ENCODE measurements at places on chromosomes 11 and 22.

DNA sequence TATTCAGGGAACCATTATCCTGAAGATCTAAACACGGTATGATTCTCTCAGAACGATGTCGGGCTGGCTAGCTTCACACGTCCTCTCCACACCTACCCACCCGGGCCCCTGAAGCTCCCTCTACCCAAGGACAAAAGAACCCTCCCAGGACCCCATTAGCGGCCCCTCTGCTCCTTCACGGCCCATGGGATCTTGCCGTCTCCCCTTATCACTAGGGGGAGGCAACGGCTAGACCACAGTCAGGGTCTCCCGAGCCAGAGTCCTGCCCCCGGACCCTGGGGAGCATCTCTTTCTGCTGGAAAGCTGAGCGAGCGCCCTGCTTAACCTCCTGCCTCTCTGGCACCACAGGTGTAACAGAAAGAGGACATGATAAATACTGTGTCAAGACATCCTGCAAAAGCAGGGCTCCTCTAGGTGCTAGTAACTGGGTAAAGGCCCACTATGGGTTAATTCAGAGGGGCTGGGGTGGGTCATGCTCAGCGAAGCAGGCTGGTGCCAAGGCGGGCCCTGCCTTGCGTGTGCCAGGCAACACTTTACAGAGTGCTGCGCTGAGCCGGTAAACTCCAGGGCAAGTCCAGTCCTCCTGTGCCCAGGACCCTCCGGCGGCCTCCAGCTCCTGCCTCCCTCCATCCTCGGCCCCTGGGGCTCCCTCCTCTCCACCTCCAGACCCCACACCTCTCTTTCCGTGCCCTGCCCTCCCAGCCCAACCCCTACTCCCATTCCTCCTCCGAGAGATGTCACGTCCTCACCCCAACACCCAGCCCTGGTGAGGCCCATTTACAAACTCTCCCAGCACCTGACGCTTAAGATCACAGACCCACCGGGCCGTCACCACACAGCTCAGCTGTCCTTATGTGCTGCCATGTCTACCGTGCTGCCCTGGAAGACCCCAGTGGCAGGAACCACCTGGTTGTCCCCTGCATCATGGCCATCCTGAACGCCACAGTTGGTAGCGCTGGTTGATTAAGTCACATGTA lies 3.0 kb downstream of the TOLLIP start:
- no peak for DNase-seq

GRCh38 chr11:61791737-61792309 lies 576 bp downstream of the TMEM258 start:
- DNase-seq: no peak

DNA sequence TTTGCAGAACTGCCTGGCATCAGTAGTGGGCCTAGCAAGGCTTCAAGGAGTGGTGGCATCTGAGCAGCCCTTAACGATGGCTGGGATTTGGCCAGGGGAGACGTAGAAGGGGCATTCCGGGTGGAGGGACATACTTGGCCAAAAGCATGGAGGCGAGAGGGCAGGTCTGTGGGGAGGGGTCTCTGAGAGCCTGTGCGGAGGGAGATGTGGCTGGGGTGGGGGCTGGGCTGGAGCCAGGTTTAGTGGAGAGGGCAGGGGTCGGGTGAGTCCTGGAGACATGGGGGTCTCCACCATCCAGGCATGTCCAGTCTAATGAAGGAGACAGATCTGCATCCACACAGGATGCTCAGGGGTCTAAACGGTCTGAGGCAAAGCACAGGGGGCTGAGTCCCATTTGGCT lies 34.4 kb upstream of the WNT11 start:
- no peak for DNase-seq

GRCh38 chr11:64275031-64275800 lies 9.2 kb downstream of the BAD start:
- no peak for DNase-seq

- no peak for DNase-seq
Measured at GRCh38 chr22:24140357-24140756, 40.9 kb upstream of the SUSD2 start.

DNA sequence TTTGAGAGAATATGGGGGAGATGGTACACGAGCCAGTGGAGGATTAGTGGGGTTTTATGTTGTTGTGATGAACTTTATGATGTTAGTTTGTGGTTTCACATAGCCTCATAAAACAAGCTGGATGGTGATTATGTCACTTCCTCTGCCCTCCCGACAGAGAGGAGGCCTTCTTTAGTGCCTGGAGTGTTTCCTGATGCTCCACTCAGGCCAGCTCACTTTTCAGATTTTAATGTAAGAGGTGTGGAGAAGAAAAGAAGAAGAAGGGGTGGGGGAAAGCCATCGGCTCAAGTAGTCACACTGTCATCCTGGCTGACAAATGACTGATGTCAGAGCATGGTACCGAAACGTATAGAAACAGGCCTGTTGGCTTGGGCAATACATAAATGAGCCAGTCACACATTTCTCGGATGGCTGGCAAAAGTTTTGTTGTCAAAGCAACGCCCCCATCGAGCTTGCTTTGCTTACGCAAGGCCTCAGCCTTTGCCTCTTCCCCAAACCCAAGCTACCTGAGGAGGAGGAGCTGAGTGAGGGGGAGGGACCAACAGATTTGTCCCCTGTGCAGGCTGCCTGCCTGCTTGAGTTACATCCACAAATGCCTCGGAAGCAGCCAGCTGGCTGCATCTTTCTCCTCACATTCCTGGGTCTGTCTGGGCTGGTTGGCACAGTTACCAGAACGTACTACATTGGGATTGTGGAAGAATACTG lies at the start of gene HEPHL1:
Gene HEPHL1 (plus strand): TSS at position 578 of the 705 bp plus-strand sequence. CDS start 15 bp downstream, at position 593.
- DNase-seq: no peak

- no peak for DNase-seq
Measured at GRCh38 chr11:13535819-13536218, 40.0 kb upstream of the PTH start.

DNA sequence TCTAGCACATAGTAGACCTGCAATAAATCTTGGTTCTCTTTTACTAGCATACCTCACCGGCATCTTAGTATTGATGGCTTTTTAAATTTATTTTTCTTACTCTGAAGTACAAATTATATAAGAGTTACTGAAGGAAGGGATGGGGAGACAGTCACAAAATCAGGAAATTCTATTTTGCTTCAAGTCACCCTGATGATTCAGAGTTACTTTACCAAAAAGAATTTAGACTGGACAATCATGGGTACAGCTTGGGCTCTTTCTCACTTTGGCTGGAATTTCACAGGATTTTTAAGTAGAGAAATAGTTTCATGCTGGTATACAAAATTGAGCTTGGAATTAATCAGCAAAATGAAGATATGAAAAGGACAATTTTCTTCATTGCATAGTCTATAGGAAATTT lies 919.2 kb downstream of the METTL15 start:
- no peak for DNase-seq

GRCh38 chr11:3840004-3840869 lies 522 bp downstream of the RHOG start:
- peak; percentile 52 for DNase-seq

- no peak for DNase-seq
Measured at GRCh38 chr11:84526250-84526649, 1100.9 kb downstream of the DLG2 start.

DNA sequence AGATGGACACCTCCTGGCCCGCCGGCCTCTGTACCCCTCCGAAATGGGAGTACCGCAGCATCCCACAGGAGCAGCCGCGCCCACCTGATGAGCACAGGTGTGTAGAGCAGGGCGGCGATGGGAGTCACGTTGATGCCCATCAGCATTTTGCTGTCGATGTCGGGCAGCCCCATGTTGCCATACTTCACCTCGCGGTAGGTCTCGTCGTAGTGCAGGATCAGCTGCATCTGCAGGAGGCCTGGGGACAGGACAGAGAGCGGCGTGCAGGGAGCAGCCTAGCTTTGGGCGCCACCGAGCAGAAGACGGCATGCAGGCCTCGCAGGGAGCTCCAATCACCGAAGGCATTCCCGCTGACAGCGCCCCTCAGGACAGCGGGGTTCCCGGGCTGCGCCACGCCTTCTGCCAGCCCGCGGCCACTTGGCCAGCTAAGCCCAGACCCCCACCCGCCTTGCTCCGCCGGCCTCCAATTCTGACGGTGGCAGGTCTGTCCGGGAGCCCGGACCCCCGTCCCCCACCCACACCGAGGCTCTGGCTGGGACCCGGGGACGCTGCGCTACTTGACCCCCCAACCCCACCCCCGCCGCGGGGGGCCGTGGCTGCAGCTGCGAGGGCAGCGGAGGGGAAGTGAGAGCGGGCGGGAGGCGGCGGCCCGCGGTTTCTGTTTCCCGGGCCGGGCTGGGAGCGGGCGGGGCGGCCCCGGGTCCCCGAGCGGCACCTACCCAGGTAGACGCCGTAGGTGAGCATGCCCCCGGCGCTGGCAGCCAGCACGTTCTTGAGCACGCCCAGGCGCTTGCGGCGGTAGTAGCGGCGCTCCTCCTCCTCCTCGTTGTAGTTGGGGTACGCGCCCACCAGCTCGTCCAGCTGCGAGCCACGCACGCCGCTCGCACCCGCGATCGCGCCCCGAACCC lies 705 bp downstream of the UNC93B1 start:
- DNase-seq: no peak

DNA sequence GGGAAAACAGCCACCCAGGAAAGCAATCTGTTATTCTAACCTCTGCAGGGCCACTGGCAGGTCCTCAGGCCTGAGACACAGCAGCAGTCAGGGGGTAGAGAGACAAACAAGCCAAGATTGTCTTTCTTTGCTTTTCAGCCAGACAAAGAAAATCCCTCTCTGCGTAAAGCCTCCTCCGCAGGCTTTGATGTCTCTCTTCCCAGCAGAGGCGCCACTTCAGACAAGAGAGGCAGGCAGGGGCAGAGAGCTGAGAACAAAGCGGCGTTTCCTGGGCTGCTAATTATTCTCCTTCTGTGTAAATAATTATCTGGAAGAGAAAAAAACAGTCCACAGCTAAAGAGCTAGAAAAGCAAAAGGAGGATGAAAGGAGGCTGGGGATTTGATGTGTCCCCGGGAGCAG lies 102.7 kb upstream of the SEZ6L start:
- DNase-seq: no peak

DNA sequence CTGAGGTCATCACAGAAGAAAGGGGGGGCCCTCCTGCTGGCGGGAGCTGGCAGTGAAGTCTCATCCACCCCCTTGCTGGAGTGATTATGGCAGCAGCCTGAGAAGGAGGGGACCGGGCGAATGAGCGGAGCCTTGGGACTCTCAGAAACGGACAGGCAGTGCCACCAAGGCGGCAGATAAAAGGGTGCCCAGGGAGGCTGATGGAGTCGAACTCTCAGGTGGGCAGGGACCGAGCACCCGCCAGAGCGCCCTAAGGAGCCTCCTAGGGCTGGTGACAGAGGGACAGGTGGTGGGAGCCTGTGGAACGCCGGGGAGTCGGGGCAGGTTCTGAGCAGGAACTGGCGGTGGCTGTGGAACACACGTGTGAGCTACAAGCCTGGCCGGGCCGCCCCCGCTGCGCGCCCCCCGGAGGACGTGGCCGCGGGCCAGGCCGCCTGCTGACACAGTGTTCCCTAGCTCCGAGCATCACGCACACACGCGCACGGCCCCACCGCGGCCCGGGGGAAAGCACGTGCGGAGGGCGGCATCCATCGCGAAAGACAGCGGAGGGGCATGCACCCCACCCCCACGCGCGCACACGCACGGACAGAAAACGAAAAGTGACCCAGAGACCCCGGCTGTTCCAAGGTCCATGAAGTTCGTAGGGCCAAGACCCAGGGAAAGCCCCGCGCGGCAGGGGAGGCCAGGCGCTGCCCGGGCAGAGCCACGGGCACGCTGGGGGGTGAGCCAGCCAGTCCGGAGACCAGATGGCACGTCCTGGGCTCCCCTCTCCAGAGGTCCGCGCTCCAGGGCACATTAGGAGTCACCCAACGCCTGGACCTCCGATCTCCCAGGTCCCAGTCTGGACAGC lies 1.0 kb downstream of the VWCE start:
- peak; percentile 63 for DNase-seq

DNA sequence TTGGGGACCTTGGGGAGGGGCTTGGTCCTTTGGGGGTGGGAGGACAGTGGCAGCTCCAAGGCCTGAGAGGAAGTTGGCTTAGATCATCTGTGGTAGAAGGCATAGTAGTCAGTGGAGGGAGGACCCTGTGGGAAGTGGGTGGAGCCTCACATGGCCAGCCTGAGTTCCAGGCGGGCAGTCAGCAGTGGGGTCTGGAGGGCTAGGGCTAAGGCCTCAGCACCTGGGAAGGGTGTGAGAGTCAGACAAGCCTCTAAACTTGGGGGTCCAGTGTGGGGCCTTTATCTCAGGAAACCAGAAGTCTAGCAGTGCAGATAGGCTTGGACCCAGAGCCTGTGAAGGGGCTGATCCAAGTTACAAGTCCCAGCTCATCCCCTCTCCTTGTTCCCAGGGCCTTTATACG lies 4.0 kb downstream of the NLRX1 start:
- DNase-seq: no peak

DNA sequence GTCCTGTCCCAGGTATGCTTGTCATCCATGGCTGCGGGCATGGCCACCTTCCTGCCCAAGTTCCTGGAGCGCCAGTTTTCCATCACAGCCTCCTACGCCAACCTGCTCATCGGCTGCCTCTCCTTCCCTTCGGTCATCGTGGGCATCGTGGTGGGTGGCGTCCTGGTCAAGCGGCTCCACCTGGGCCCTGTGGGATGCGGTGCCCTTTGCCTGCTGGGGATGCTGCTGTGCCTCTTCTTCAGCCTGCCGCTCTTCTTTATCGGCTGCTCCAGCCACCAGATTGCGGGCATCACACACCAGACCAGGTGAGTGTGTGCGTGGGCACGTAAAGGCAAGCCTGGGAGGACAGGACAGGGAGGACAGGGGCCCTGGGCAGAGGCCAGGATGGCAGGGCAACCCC lies 42.4 kb downstream of the SLCO2B1 start:
- DNase-seq: peak; percentile 43

- DNase-seq: no peak
Measured at GRCh38 chr11:41456269-41456668, 3.2 kb downstream of the LRRC4C start.

DNA sequence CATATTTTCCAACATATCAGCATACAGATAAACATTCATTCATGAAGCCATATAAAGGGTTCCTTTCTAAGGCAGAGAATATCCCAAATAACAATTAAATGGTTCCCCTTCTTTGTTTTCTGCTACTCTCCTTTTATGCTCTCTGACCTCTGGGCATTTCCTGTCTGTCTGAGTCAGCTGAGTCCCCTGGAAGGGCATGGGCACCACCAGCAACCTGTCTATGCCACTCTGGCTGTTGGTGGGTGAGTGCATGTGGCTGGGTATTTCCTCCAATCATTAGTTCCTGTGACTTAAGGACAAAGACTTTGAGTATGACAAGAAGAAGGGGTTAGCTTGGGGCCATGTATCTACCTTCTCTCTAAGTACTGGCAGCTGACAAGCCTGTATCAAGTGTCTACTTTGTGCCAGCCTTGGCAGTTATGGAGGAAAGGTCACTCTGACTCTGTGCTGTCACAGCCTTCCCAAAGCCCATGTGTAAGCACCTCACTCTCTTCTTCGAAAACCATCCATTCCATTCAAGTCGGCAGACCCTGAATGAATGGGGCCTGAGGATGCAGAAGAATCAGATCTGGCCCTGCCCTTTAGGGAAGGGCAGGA lies 86.3 kb upstream of the PHOX2A start:
- no peak for DNase-seq

DNA sequence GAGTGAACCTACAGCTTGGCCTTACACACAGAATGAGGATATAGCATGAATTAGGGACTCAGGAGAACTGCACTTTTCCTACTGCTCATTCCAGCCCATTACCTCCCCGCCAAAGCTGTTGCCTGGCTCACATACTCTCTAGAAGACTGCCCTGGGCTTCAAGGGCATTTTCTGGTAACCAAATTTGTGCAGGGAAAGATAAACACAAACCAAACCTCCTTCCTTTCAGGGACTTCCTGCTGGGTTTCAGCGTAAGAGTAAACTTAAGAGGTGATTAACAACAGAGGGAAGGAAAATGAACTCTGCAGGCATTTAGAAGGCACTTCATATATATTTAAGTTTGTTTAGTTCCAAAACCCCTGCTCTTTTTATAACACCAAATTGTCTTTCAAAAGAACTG lies 194.9 kb downstream of the SWAP70 start:
- DNase-seq: no peak
